Cerebellar nuclear complex (tissue), 1 donor: ENCODE measurements at places on chromosomes 2 and 18.

DNA sequence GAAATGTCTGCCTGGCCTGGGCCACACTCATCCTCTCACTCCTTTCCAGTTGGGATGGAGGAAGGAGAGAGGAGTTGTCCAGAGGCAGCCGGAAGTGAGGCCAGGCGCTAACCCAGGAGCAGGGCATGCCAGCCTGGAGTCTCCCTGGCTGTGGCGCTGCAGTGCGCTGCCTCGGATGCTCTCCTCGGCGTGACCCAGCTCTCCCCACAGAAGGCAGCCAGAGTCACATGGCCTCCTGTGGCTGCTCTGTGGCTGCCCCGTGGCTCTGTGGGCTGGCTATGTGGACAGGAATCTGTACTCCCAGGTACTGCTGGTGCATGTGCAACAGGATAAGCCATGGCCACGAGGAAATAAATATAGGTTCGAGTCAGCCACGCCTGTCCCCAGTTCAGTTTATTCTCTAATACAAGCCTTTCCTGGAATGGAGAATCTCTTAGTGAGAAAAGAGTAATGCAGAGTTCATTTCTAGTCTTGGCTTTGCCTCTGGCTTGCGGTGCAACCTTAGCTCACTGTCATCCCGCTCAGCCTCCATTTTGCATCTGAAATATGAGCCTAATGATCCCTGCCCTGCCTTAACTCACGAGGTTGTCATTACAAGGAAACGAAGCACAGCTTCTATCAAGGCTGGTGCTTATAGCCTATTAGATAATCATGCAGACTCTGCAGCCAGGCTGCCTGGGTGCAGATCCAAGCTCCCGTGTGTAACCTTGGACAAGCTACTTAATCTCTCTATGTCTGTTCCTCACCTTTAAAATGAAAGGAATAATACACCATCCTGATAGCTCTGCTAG lies 106.3 kb downstream of the ANTXR1 start:
- DNase-seq = no peak

GRCh38 chr2:20355131-20355530 lies 4.5 kb upstream of the PUM2 start:
- DNase-seq = no peak

GRCh38 chr18:54069729-54070128 lies 154.7 kb downstream of the MBD2 start:
- no peak for DNase-seq

- no peak for DNase-seq
These were observed 42.0 kb upstream of the CREB1 start for GRCh38 chr2:207487650-207488311.

DNA sequence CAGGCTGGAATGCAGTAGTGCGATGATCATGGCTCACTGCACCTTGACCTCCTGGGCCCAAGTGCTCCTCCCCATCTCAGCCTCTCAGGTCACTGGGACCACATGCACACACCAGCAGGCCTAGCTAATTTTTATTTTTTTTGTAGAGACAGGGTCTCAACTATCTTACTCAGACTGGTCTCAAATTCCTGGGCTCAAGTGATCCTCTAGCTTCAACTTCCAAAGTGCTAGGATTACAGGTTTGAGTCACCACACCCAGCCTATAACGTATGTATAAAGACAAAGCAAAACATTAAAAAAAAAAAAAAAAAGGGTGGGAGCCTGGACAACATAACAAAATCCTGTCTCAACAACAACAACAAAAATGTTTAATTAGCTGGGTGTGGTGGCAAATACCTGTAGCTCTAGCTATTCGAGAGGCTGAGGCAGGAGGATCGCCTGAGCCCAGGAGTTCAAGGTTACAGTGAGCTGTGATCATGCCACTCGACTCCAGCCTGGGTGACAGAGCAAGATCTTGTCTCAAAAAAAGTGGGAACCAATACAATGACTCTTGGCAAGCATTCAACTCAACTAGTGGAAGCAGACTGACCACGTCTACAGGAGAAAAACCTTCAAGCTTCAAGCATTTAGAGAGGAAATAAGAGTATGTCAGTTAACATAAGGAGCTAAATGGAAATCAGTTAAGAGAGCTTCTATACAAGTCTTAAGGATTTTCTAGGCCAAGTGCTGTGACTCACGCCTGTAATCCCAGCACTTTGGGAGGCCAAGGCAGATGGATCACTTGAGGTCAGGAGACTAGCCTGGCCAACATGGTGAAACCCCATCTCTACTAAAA lies 2.6 kb downstream of the GTF3C2 start:
- DNase-seq = no peak

- no peak for DNase-seq
These were observed 40.1 kb upstream of the GALNT5 start for GRCh38 chr2:157217409-157217808.

GRCh38 chr2:228699400-228699799 lies 517.9 kb upstream of the SPHKAP start:
- DNase-seq = no peak

GRCh38 chr2:221486106-221486505 lies 86.0 kb downstream of the EPHA4 start:
- DNase-seq = no peak

DNA sequence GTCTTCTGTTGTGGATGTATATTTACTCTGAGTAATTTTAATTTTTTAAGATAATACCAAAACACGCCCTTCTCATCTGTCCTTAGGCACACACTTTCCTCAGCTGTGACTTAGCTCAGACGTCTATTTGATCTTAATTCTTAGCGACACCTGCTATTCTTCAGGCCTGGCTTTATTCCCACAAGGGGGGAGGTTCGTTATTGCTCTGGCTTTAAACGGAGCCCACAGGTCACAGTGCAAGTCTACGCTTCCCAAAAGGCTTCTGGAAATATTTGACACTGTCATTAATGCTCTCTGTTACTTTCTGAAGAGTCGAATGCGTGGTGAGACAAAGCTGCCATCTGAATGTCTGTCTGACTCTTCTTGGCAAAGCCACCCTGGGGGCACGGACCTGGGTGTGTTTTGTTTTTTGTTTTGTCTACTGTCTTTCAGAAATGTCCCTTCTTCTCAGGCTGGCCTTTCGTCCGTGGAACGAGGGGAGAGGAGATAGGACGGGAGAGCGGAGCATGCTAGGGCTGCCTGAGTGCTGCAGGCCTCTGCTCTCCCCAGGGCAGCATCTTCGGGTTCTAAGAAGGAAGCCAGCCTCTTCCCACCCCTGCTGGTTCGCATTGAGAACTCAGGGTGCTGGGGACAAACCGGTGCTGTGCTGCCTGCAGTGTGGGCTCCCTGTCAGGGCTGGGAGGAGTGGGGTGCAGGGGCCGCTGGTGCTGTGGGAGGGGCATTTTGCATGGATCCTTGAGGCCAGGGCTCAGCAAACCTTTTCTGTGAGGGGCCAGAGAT lies 61.9 kb downstream of the ASAP2 start:
- no peak for DNase-seq

- no peak for DNase-seq
These were observed 11.2 kb upstream of the CXXC1 start for GRCh38 chr18:50298443-50299284.

- DNase-seq = no peak
These were observed 752.0 kb upstream of the HS6ST1 start for GRCh38 chr2:129070663-129071062.
